ENCODE measurements at places on chromosomes 1 and 21.

DNA sequence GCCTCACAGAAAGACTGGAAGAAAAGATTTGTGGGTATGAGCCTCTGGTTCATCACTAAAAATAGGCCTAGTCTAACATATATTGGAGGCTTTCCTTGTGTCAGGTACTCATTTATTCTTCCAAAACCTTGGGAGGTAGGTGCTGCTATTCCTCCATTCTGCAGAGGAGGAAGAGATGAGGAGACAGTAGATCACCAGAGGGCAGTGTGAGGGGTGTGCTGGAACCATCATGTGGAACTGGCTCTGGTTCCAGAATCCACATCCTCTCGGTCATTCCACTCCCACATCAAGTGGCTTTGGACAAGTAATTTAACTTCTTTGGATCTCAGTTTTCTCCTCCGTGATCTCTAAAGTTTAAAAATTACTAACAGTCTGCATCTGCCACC is 7.4 kb upstream of the INKA2 start:
- DNase-seq = no peak

GRCh38 chr1:151013518-151013917 is 5.3 kb downstream of the PRUNE1 start:
- no peak for DNase-seq

- no peak for DNase-seq
These were observed 536 bp downstream of the HMGCL start for GRCh38 chr1:23824711-23825075.

- no peak for DNase-seq
These were observed 11.6 kb upstream of the ARHGEF16 start for GRCh38 chr1:3442901-3443300.

- DNase-seq = no peak
These were observed 23.4 kb downstream of the PRKCZ start for GRCh38 chr1:2073382-2074230.

GRCh38 chr1:227391879-227392278 is 73.6 kb upstream of the CDC42BPA start:
- DNase-seq = no peak

- DNase-seq = no peak
These were observed 261.3 kb downstream of the TNR start for GRCh38 chr1:175482071-175482451.
